AG10803 (cell line): ENCODE measurements at places on chromosomes 7 and 10.
A peak's percentile ranks its signal among the peaks of the same experiment; 100 is the strongest.

- no peak for DNase-seq
Observed at GRCh38 chr10:102918817-102919245, 737 bp downstream of the CNNM2 start.

GRCh38 chr10:47413531-47414226 is 29.6 kb upstream of the ZNF488 start:
- DNase-seq: no peak

DNA sequence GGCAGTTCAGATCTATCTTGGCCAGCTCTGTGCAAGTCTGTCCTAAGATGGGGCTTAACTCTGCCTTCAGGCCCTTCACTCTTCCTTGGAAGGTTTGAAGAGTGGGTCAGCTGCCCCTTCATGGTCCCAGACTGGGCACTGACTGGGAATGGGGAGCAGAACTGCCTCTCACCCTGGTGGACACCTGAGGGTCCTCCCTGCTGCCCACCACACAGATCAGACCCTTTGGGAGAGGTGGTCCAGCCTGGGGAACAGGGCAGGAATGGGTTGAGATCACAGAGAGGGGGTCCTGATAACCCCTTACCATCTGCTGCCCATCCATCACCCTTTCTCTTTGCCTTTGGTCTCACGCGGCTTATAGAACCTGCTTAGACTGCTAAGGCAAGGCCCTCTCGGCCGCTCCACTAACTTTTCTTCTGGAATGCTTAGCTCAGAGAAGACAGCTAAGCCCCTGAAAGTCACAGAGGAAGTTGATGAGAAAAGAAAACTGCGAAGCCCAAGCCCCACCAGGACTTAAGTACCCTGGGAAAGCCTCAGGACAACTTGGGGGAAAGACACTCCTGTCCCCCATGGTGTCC is 402 bp upstream of the CDHR1 start:
- no peak for DNase-seq

DNA sequence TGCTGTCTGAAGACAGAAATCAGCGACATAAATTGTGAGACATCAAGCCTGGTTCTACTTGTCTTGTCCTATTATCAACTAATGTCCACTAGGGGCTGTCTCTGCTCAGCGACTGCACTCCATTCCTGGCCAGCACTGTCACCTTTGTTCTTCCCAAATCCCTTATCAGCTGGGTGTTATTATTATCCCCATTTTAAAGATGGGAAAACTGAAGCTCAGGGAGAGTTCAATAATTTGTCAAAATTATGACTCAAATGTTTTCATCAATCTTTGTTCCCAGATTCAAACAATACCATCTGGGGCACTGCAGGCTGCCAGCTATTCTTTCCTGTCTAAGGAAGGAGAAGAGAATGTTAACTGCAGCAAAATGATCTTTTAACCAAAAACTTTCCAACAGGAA is 431.6 kb upstream of the NFE2L3 start:
- no peak for DNase-seq

DNA sequence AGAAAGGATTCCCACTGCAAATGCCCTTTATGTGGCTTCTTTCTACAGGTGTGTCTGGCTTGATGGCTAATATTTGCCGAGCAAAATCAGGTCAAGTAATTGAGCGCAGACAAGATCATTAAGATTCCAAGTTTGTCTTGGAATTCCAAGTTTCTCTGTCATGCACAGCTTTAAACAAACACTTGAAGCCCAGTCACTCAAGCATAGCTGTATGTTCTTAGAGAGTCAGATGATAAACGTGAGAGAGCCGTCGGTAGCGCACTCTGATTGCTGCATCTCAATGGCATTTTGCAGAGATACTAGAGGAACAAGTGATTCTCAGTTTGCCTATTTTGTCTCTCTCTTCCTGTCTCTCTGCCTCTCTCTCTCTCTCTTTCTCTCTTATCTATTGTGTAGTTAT is 658 bp downstream of the DMBT1 start:
- DNase-seq: no peak

- peak; percentile 57 for DNase-seq
Observed at GRCh38 chr10:90884431-90884830, 12.7 kb downstream of the RPP30 start.

DNA sequence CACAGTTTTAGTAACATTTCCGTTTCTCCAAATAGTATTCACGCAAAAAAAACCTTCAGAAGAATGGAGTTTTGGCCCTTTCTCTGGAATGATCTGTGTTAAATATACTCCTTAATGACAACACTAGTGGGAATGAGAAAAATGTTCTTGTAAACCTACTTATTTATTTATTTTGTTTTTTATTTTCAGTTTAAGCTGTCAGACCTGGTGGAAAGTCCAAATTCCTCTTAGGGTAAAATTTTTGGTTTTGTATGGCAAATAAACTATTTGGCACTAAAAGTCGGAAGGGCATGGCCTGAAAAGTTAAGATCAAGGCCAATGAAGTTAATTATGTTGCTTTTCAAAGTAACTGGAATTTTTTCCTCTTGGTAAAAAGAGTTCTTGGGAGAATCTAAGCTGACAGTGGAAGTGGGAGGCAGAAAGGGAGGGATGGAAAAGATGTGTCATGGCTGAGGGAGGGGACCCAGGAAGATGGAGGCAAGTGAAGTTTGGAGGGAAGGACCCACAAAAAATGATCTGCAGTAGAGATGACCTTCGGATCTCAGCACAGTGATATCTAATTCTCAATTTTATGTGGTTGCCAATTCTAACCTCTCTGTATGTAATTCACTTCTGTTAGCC is 33.5 kb upstream of the VPS41 start:
- no peak for DNase-seq

GRCh38 chr10:102450124-102450373 is 1.3 kb downstream of the C10orf95 start:
- DNase-seq: no peak

GRCh38 chr7:25951414-25952260 is 200.4 kb upstream of the NFE2L3 start:
- no peak for DNase-seq

GRCh38 chr7:35544028-35544742 is 150.8 kb downstream of the HERPUD2 start:
- DNase-seq: no peak

GRCh38 chr10:83983578-83984255 is 155.6 kb upstream of the GHITM start:
- no peak for DNase-seq

GRCh38 chr10:127234306-127234800 is 38.0 kb upstream of the INSYN2A start:
- DNase-seq: peak; percentile 15

DNA sequence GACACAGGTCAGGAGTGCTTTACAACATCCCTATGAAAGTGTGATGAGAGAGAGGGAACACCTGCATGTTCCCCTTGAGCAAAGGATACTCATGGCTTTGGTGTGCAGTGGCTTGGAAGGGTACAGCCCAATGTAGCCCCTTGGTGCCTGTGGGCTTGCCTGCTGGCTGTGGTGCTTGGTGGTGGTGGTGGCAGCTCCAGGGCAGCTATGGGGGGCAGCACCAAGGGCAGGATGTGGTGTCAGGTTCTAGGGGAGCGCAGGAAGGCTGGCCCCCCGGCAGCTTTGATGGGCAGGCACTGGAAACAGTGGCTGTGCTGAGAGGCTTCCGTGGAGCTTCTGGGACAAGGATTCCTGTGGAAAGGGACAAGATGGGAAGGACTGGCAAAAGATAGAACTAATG is 464.0 kb upstream of the ZMIZ1 start:
- no peak for DNase-seq

- DNase-seq: no peak
Observed at GRCh38 chr7:44973610-44974401, 5.0 kb downstream of the MYO1G start.

DNA sequence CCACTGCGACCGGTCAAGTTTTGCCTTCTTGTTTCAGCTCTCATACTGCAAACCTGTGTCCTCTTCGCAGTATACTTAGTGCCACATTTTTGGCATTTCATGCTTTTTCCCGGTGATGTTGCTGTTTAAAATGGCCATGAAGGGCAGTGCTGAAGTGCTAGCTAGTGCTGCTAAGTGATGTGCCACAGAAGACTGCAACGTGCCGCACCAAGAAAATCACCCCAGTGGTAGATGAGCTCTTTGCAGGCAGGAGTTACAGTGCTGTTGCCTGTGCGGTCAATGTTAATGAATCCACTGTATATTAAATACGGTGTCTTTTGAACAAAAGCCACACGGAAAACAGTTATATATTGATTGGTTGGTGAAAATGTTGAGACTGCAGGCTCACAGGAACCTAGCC is 120.3 kb downstream of the ANLN start:
- no peak for DNase-seq

DNA sequence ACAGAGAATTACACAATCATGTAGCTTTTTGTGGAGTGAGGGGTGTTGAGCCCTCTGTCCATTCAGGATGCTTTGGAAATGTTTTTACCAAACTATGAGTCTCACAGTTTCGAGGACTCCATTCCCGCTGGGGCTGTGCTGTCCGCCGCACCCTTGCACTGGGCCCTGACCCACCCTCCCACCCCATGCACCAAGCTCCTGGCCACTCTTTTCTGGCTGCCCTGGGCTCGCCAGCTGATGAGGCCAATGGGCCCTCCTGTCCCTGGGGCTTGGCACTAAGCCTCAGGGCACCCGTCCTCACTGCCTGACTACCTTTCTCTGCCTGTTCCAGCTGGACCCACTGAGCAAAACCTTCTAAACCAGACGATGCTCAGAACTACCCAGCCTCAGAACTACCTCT is 332.1 kb downstream of the PTPRN2 start:
- no peak for DNase-seq

DNA sequence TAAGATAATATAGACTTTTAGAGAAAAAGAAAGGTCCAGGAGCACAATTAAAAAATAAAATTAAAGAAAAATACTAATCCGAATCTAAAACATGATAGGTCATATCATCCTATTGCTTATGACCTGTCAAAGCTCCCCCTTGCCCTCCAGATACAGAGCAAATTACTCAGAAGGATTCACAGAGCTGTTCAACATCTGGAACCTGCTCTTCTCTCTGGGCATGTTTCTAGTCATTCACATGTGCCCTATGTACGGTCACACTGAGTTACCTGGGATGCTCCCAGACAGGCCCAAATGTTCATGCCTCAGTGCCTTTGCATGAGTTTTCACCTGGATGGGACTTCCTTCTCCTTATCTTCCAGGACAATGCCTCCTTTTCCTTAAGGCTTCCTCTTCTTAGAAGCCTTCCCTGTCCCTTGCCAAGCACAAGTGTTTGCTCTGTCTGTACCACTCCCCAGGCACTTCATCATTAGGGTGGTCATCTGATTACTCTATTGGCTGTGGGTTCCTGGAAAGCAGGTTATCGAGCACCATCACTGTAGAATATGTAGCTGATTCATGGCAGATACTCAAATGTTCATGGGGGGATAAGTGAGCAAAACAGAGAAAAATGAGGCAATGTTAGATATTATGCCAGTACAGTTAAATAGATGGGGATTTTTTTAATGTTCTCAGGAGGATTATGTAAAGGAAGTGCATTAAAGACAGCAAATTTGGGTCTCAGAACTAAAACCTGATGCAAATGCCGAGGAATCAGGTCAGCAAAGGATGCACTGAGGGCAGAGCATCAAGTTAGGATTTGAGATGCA is 12.0 kb upstream of the AOAH start:
- DNase-seq: no peak

DNA sequence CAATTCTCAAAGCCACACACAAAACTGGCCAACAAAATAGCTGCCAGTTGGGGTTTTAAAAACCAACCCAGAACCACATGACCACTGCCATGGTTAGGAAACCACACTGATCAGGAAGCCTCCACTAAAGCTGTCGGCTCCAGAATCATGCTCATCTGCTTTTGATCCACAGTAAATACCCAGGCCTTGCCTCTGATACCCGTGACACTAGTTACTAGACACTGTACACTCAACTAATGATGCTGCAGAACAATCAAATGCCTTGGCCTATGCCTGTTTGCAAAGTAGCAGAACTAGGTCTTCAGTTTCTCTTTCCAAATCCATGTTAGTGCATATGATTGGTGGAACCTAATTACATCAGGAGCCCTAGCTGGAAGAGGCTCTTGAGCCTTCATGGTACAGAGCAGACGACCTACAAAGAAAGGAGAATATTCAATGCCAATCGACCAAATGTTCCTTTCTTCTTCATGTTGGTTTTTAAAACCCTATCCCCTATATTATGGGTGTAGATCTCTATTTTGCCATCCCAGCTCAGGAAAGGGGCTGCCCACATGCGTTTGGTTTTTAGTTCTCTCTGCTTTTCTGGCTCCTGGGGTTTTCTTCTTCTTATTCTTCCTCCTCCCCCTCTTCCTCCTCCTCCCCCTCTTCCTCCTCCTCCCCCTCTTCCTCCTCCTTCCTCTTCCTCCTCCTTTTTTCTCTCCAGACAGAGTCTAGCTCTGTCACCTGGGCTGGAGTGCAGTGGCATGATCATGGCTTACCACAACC is 76.6 kb downstream of the CNNM2 start:
- DNase-seq: no peak

- no peak for DNase-seq
Observed at GRCh38 chr10:30765616-30766015, 136.1 kb upstream of the LYZL2 start.

DNA sequence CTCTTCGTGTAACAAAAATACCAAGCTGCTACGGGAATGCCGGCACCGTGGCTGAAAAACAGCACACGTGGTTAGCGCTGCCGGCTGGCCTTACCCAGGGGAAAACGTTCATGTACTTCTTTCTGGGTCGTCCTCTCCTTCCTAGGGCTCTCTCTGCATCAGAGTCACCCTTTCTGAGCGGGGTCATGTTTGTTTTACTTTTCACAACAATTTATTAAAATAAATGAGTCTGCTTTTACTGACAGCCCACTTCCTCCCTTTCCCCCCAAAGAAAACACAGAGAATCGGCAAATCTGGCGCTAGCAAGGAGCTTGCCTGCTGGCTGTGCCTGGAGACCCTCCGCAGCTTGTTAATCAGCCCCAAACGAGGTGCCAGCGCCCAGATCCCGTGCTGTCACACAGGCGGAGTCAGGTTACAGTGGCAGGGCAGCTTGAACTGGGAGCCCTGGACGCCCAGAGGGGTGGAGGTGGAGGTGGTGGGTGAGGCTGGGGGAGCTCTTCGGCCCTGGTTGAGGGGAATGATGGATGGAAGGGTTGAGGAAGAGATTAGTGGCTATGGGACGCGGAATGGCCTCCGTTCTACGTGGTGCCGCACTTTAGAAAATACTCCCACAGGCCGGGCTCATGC is 162.2 kb upstream of the TNS3 start:
- no peak for DNase-seq

DNA sequence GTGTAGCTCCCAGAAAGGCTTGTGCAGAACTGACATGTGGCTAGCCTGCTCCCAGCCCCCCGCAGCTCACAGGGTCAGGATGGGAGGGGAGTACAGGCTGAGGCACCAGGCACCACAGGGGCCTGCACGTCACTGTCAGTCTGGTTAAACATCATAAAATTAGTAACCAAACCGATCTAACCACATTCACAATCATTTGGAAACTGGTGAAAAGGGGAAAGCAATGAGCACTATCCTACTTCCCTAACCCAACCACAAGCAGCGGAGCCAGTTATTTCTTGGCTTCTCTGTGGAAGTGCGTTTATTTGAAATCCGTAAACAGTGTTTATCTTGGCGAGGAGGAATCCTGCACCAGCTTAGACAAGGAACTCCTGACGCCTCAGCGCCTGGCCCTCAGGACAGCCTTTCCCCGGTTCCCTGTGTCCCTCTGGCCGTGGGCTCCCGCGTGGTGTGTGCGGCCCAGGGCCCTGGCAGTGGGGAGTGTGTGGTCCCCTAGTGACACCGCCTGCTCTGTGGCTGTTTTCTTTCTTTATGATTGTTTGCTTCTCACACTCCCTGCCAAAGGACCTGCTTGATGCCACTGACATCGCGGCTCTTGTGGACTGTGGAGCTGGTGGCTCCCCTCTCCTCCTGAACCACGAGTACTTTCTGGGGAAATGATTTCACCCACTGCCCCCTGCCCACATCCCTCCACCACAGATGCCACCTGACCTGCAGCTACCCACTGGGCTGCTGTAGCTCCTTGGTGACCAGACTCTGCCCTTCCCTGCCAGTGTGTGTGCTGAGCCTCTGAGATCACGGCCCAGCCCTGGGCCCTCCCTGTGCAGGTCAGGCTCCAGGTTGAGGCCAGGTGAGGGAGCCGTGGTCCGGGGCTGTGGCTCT is 38.0 kb downstream of the INPP5A start:
- peak; percentile 47 for DNase-seq
